ENCODE measurements at places on chromosomes 12 and 14.

- DNase-seq: no peak
- H3K4me1 ChIP-seq: no peaks in the 10 kb centered on the region
- no peak overlapping the region for H3K27ac ChIP-seq
- H3K4me3 ChIP-seq: no peak overlapping the region
These were observed 122.1 kb downstream of the PRKD1 start for GRCh38 chr14:29805415-29806123.

DNA sequence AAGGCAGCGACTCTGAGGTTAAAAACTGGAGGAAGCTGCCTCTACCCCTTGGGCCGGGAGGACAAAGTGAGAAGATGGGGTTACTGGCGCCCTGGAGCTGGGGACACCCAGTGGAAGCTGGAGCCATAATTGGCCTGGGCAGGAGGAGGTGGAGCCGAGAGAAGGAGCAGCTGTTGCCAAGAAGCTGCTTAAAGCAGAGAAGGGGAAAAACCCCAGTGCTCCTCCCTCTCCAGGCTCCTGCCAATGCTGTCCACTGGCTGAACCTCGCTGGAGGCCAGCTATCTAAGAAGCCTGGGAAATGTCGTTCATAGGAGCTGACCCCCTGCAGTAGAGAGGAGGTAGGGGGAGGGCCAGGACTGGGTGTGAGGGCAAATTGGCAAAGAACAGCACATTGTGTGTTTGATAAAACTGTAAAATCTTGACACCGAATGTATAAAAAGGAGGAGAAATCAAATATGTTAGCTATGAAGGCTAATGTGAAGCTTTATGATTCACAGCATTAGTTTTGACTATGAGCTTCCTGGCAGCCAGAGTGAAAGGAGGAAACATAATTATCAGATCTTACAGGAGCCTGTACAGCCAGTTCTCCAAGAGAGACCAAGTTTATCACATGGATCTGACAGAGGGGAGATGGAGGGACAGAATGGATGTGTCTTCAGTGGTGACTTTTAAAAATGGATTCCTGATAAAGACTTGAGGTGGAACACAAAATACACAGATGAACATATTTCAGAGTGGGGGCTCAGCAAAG, 9.5 kb downstream of the HHIPL1 start:
- peaks cover 2% of the 10 kb centered on the region for H3K4me1 ChIP-seq
- no peak overlapping the region for H3K27ac ChIP-seq
- DNase-seq: no peak
- peaks cover 19% of the 10 kb centered on the region for H3K27me3 ChIP-seq

GRCh38 chr14:50290306-50290705, 21.7 kb downstream of the L2HGDH start:
- H3K27ac ChIP-seq: no peak overlapping the region
- no peak for DNase-seq
- no peak overlapping the region for H3K4me3 ChIP-seq
- H3K4me1 ChIP-seq: no peaks in the 10 kb centered on the region
- peaks cover 33% of the 10 kb centered on the region for H3K36me3 ChIP-seq

GRCh38 chr14:81432219-81432661, 32.1 kb upstream of the STON2 start:
- no peak for DNase-seq
- no peak overlapping the region for H3K4me3 ChIP-seq
- H3K27ac ChIP-seq: no peak overlapping the region
- peaks cover 49% of the 10 kb centered on the region for H3K27me3 ChIP-seq
- H3K36me3 ChIP-seq: no peaks in the 10 kb centered on the region

GRCh38 chr12:32161058-32161457, 54.4 kb downstream of the BICD1 start:
- H3K36me3 ChIP-seq: peaks cover 4% of the 10 kb centered on the region
- no peaks in the 10 kb centered on the region for H3K27me3 ChIP-seq
- no peak overlapping the region for H3K4me3 ChIP-seq
- peaks cover 6% of the 10 kb centered on the region for H3K4me1 ChIP-seq
- DNase-seq: no peak

GRCh38 chr14:74910556-74910955, 12.5 kb downstream of the RPS6KL1 start:
- peaks cover 9% of the 10 kb centered on the region for H3K4me1 ChIP-seq
- no peak overlapping the region for H3K4me3 ChIP-seq
- no peak for DNase-seq
- no peak overlapping the region for H3K27ac ChIP-seq
- peaks cover 1% of the 10 kb centered on the region for H3K36me3 ChIP-seq

DNA sequence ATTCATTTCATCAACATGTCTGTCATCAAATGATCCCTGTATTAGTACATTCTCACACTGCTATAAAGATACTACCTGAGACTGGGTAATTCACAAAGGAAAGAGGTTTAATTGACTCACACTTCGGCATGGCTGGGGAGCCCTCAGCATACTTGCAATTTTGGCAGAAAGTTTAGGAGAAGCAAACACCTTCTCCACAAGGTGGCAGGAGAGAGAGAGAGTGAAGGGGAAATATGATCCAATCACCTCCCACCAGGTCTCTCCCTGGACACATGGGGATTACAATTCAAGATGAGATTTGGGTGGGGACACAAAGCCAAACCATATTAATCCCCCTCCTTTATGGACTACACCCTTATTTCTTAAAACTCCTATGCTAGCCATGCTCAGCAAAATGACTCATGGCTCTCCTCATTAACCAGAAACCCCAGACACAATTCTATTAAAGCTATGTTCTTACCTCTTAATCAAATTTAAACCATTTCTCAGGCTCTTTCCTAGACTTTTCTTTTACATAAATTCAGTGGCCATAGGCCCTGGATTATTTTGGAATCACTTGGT, 932.3 kb downstream of the FLRT2 start:
- no peaks in the 10 kb centered on the region for H3K27me3 ChIP-seq
- DNase-seq: no peak
- no peaks in the 10 kb centered on the region for H3K36me3 ChIP-seq
- no peaks in the 10 kb centered on the region for H3K4me1 ChIP-seq
- H3K27ac ChIP-seq: no peak overlapping the region

DNA sequence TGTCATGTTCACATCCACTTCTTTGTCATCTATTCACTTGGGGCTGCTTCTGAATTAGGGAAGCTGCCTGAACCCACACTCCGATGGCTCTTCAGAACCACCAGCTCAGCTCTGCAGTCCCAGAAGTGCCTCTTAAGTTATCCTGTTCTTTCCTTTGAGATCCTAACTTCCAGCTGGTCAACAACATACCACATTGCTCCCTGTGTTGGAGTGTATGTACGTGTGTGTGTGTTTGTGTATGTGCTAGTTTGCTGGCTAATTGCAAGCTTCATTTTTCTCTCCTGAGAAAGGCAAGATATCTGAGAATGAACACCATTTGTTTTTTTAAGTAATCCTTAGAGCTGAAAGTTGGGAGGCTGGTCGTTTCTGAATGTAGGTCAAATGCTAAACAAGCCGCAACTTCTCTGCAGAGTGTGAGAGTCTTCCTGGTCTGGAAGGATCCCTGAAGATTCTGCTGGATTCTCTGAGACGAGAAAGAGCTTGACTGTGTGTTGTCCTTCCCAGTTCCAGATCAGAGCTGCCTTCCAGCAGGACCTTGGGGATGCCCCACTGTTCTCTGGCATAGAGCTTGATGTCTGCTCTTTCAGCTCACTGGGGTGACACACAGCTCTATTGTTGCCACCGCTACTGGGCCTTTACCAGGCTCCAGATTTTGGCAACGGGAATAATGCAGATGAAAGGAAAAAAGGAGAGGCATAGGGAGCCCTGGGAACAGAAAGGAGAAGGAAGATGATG, 839 bp downstream of the GSG1 start:
- no peak for DNase-seq
- H3K4me1 ChIP-seq: peaks cover 29% of the 10 kb centered on the region
- peaks cover 4% of the 10 kb centered on the region for H3K27me3 ChIP-seq
- no peaks in the 10 kb centered on the region for H3K36me3 ChIP-seq
- peak overlapping the region; percentile 8 for H3K27ac ChIP-seq

- H3K4me1 ChIP-seq: no peaks in the 10 kb centered on the region
- H3K4me3 ChIP-seq: no peak overlapping the region
- H3K27ac ChIP-seq: no peak overlapping the region
- no peaks in the 10 kb centered on the region for H3K27me3 ChIP-seq
These were observed 114.8 kb upstream of the FLRT2 start for GRCh38 chr14:85415015-85415712.

All from activated naive CD8-positive, alpha-beta T cell treated with anti-CD3 and anti-CD28 coated beads, Interleukin-2, amount 10 ng/mL, durations not matched to agents 7 days and 5 days (primary cell).